Fibroblast of villous mesenchyme (primary cell): ENCODE measurements at places on chromosomes 7 and 10. TPM values are rescaled to one million over a fixed set of nuclear protein-coding genes. Genes with fewer than 3 reads are reported as not detected.

ELFN1 gene
- total RNA-seq, result 0.86 and 1.6 TPM in 2 replicates

HOXA10 gene
- 39.0 and 47.1 TPM in 2 replicates for total RNA-seq

CCDC172 gene
- not detected in 2 replicates for total RNA-seq

TM9SF3 gene
- 92.1 and 147 TPM in 2 replicates for total RNA-seq

CDC14C gene
- under 0.01 TPM in 1 of 2 replicates, not detected in the other for total RNA-seq

FASTK gene
- total RNA-seq, result 87.2 and 103 TPM in 2 replicates

HOGA1 gene
- 0.32 and 0.86 TPM in 2 replicates for total RNA-seq

ELOVL3 gene
- total RNA-seq, result 0.32 and 0.86 TPM in 2 replicates
